ENCODE measurements at places on chromosomes 6 and 20. TPM values are rescaled to one million over a fixed set of nuclear protein-coding genes. Genes with fewer than 3 reads are reported as not detected.

Gene VNN1
- total RNA-seq: not detected

DNA sequence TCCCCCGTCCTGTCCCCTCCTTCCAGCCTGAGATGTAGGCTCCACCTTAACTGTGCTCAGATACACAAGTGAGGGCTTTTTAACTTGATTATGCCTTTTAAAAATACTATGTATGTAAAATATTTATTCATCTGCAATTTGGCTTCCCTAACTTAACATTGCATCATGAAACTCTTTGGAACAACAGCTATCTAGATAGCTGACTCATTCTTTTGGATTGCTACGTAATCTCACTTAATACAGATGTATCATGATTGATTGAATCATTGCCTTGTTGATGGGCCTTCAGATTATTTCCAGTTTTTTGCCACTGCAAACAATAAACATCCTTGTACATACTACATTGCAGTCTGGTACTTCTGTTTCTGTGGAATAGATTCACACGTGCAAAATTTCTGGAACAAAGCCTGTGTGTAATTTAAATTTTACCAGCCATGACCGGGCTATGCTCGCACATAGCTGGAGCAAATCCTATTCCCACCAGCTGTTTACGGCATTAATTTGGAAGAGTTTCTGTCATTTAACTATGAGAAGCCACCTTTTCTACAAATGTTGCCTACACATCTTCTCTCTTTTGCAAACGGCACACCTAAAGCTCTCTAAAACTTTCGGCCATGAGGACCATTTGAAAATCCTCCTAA is 6.5 kb downstream of the PRND start:
- DNase-seq: no peak

DNA sequence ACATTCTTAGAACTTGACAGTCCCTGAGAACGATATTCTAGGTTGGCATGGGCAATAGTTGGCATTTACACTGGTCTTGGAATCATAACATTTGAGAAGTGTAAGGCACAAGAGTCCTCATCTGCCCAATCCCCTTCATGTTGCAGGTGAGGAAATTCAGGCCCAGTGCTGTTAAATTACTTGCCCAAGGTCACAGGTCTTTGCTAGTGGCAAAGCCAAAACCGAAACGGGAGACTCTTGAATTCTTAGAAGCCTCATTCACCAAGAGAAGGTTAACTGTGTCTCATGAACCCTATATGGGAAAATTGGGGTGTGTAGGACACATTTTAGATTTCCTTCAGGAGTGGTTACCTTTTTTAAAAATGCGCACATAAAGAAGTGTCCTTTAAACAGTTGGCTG is 7.2 kb downstream of the E2F3 start:
- no peak for DNase-seq

Gene PPP1R3G
- total RNA-seq: not detected

GRCh38 chr6:156777577-156778453 is 637 bp downstream of the ARID1B start:
- DNase-seq: no peak

DNA sequence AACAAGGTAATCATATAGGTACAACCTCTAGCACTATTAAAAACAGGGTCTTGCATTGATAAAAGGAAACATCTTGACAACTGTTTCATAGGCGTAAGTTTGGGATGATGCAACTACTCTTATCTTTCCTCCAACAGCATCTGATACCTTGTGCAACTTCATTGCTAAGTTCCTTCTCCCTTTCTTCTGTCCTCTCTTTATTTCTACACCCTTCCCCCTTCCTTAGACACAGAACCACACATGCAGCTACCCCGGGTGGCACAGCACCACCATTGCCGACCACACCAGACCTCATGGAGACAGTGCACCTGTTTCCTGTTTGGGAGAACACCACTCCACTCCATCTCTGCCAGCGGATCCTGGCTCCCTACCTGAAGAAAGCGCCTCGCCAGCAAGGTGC is 14.4 kb downstream of the MYB start:
- no peak for DNase-seq

Gene PANK2
- total RNA-seq: 40.8 TPM

- DNase-seq: no peak
Measured at GRCh38 chr6:131167773-131168172, 32.5 kb downstream of the AKAP7 start.

GRCh38 chr6:126198631-126199030 is 141.3 kb upstream of the CENPW start:
- no peak for DNase-seq

Gene ANKRD6
- 3.2 TPM for total RNA-seq

- peak; percentile 38 for DNase-seq
Measured at GRCh38 chr20:58048096-58048702, 180.3 kb downstream of the ANKRD60 start.

Gene SLC17A9
- total RNA-seq: not detected

GRCh38 chr6:169183233-169183632 is 70.4 kb downstream of the THBS2 start:
- no peak for DNase-seq

GRCh38 chr6:6820641-6821238 is 232.2 kb downstream of the LY86 start:
- DNase-seq: no peak

Gene RTN4IP1
- total RNA-seq: 12.9 TPM

DNA sequence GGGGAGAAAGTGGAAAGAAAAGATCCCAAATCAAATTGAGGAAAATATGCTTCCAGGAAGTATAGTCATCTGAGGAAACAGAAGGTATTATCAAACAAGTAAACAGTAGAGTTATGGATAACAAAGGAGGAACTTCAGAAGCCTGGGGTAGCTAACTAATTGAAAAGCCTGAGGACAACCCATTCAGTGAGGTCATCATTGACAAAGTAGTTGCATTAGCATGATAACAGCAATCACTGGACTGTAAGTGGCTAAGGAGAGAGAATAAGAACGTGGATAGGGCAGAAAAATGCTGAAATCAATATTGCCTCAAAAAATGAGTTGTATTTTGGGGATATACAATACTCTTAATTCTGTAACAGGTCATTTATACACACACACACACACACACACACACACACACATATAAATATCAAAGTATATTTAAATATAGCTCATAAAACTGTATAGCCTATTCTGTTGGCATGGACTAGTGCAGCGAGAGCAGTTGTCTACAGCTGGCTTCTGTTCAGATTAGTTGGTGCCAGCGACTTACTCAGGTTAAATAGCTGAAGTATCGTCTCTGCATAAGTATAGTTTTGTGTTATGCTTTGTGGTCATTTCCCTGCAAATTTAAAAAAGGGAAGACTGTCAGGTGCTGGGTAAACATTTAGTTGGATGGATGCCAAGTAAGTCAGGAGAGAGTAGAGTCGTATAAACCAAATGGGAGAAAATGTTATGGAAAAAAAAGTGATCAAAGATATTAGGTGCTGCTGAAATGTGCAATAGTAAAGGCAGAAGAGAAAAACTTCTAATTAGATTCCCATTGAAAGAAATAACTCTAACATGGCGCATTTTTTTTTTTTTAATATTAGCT is 33.8 kb upstream of the CTAGE9 start:
- DNase-seq: no peak

Gene XKR7
- not detected for total RNA-seq

Gene FRS3
- 0.66 TPM for total RNA-seq

Gene ATXN1
- 18.9 TPM for total RNA-seq

DNA sequence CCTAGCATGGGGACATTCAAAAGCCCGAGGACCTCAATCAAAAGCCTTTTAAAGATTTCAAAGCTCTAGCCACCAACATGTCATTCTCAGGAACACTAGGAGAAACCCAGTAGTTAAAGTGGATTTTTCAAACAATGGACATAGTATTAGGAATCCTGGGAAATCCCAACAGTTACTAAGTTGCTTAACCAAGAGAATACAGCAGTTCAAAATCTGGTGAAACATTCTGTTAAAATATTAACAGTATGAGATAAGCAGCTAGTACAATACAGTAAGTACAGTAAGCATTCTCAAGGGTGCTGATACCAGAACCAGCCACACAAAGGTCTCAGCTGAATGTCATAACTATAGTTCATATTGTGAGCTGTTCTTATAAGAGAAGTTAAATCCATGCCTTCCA is 68.6 kb downstream of the CDK19 start:
- DNase-seq: no peak

Gene KCNK5
- total RNA-seq: 0.58 TPM

DNA sequence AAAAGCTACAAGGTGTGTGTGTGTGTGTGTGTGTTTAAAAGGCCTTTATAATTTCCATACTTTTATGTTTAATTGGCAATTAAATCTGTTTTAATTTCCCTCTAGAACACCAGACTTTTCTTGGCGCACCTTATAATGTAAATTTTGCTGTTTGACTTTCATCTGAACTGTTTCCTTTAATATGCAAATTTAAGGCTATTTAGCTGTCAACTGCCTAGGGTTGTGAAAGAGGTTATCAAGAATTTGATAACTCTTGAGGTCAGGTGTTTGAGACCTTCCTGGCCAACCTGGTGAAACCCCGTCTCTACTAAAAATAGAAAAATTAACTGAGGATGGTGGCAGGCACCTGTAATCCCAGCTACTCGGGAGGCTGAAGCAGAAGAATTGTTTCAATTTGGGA is 4.0 kb upstream of the LHFPL5 start:
- no peak for DNase-seq

DNA sequence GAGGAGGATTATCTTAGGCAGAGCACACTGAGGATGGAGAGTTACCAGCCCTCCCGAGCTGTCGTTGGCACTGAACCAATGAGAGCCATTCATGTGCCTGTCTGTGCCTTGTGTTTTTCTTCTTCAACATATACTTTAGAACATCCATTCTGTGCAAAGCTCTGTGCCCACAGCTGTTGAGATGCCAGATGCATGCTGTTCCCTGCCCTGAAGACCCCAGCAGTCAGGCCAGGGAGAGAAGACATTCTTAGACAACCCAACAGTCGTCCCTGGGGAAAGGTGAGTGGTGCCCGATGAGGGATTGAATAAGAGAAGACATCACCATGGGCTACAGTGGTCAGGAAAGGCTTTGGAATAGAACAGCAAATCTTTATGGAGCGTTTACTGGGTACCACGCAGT is 114.1 kb downstream of the NRN1 start:
- DNase-seq: no peak

DNA sequence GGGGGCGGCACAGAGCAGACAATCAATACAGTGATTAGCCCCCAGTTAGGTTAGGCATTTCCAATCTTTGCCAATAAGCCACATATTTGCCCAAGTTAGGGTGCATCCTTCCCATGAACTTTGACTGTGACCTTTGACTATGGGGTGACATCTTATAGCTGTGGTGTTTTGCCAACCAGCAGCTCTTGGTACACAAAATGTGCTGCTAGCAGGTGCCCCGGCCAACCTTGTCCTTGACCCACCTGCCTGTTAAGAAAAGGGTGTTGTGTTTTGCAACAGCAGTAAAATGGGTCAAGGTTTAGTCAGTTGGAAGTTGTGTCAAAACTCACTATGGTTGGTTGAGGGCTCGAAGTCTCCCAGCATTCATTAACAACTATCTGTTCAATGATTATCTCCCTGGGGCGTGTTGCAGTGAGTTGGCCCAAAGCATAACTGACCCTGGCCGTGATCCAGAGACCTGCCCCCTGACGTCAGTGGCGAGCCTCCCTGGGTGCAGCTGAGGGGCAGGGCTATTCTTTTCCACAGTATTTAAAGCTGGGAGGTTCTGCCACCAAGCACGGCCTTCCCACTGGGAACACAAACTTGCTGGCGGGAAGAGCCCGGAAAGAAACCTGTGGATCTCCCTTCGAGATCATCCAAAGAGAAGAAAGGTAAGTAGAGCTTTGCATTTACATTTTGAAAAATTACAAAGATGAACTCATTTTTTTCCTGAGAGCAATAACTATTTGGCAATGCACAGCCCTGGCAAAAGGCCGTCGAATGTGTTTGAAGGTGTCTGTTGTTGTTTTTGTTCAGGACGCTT is at the start of gene PCK1:
PCK1 (plus strand) TSS at position 557 of the 802 bp plus-strand sequence. CDS start 302 bp downstream, outside the sequence.
- DNase-seq: no peak

Gene DDO
- 1.4 TPM for total RNA-seq

DNA sequence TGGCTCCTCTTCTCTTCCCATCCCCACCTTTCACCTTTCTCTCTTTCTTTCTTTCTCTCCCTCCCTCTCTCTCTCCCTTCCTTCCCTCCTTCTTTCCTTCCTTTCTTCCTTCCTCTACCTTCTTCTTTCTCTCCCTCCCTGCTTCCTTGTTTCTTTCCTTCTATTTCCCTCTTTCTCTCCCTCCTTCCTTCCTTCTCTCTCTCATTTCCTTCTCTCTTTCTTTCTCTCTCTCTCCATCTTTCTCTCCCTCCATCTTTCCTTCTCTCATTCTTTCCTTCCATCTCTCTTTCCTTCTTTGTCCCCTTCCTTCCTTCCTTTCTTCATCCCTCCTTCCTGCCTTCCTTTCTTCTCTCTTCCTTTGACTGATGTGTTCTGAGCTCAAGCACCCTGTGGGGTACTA is 1467.0 kb upstream of the DEFB115 start:
- DNase-seq: no peak

- DNase-seq: no peak
Measured at GRCh38 chr20:24875078-24875477, 74.0 kb upstream of the CST7 start.

- no peak for DNase-seq
Measured at GRCh38 chr6:33620158-33620855, 815 bp upstream of the ITPR3 start.

- no peak for DNase-seq
Measured at GRCh38 chr20:57053067-57053466, 213.4 kb downstream of the BMP7 start.

Gene TOP1
- 14.3 TPM for total RNA-seq

Gene GRIK2
- 2.9 TPM for total RNA-seq

Gene SPATS1
- total RNA-seq: not detected

GRCh38 chr6:50007819-50008218 is 14.0 kb downstream of the DEFB110 start:
- peak; percentile 35 for DNase-seq

GRCh38 chr6:12280458-12280857 is 9.7 kb upstream of the EDN1 start:
- DNase-seq: no peak

GRCh38 chr6:100186552-100186951 is 192.5 kb upstream of the MCHR2 start:
- DNase-seq: no peak

DNA sequence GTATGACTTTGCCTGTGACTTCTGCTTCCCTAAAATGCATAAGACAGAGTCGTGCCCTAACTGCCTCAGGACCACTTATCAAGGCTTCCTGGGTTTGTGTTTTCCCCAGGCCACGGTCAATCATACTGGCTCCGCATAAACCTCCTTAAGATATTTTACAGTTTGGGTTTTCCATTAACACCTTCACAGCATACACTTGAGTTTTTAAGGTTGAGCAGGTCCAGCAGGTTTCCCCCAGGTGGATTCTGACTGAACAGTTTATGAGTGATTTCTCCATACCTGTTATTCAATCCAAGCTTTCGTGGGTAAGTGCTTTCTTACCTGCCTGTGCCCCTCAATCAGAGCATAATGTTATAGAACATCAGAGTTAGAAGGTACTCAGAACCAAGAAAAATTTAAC is 39.3 kb downstream of the NINL start:
- no peak for DNase-seq

GRCh38 chr20:14902432-14903089 is 565.1 kb upstream of the FLRT3 start:
- DNase-seq: no peak

Gene CGA
- not detected for total RNA-seq

GRCh38 chr6:36751091-36751490 is 53.5 kb downstream of the RAB44 start:
- no peak for DNase-seq

- DNase-seq: no peak
Measured at GRCh38 chr6:146260886-146261285, 232.0 kb downstream of the GRM1 start.

Gene PBOV1
- total RNA-seq: not detected

Measured in H4 (cell line).